ENCODE measurements at places on chromosomes 4 and X. TPM values are rescaled to one million over a fixed set of nuclear protein-coding genes. Genes with fewer than 3 reads are reported as not detected.
A peak's percentile ranks its signal among the peaks of the same experiment; 100 is the strongest.

The GNRHR gene
- total RNA-seq = not detected

- DNase-seq = no peak
- H3K27me3 ChIP-seq = no peaks in the 10 kb centered on the region
- no peak overlapping the region for H3K4me3 ChIP-seq
- H3K27ac ChIP-seq = no peak overlapping the region
- no peaks in the 10 kb centered on the region for H3K4me1 ChIP-seq
These were observed 72.1 kb downstream of the PARM1 start for GRCh38 chr4:75004755-75005668.

DNA sequence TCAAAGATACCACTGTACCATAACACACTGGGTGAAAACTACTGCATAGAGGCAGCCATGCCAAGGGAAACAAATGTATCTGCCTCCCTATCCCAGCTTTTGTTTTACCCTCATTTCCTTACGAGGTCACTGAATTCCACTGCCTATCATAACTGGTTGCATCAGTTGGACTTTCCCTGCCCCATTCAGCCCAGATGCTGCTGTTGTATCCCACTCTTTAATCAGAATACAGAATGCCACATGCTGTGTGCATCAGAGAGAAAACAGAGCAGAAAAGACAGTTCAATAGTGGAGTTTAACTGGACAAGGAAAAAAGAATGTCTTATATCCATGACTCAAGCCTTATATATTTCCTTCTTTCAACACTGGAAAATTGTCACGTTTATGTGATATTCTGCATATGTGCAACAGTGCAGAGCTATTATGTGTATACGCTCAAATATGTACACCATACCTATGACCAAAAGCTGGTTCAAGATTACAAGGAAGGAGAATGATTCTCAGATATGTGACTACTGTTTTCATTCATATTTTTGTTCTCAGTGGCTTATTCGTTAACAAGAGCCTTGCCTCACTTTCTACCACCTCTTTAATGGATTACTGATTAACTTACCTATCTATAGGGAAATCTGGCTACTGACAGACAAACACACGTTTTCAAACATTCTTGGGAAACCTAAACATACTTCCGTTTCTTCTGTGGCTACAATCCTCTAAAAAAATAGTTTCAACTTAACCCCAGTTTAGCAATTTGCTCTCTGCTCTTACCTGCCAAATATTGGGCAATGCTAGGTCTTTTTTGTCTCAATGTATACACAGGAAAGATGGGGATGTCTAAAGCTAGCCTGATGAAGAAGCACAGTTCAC, 378.9 kb downstream of the SMARCA1 start:
- no peak for DNase-seq
- no peak overlapping the region for H3K27ac ChIP-seq
- H3K36me3 ChIP-seq = no peaks in the 10 kb centered on the region
- H3K4me1 ChIP-seq = no peaks in the 10 kb centered on the region
- H3K4me3 ChIP-seq = no peak overlapping the region
- H3K27me3 ChIP-seq = no peaks in the 10 kb centered on the region

- no peaks in the 10 kb centered on the region for H3K27me3 ChIP-seq
- no peaks in the 10 kb centered on the region for H3K36me3 ChIP-seq
- DNase-seq = no peak
- H3K4me3 ChIP-seq = no peak overlapping the region
These were observed 2.1 kb downstream of the CNGA2 start for GRCh38 chrX:151736685-151737084.

GRCh38 chr4:127632420-127633403, at the start of gene INTU:
TSS of gene INTU (plus strand) at chr4:127632957. CDS start at chr4:127633035, 78 bp downstream.
- H3K4me3 ChIP-seq = peak within 1 kb of the TSS; percentile 89
- DNase-seq = peak; percentile 75
- H3K36me3 ChIP-seq = no peaks in the 10 kb centered on the region
- H3K27me3 ChIP-seq = peaks cover 39% of the 10 kb centered on the region
- no peak within 1 kb of the TSS for H3K27ac ChIP-seq
